ENCODE measurements at places on chromosomes 12 and 14.
A peak's percentile ranks its signal among the peaks of the same experiment; 100 is the strongest.

DNA sequence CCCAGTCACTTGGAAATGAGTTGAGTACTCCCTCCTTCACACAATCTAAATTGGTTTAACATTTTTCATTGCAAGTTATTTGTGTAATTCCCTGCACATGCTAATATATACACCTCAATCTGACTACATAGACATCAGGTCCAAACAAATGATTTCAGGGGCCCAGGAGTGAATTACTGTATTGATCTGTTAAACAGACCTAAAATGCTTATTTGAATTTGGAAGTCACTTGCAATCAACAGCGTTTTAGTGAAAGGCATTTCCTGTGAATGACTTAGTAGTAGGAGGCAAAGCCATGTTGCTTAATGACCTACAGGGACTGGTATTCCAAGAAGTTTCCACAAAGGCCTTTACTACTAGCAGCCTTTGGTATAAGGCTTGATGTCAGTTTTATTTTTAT is 22.6 kb upstream of the SLC15A5 start:
- no peak for DNase-seq

GRCh38 chr14:92754966-92755365 is 6.5 kb upstream of the LGMN start:
- DNase-seq, result no peak

- DNase-seq, result no peak
Measured at GRCh38 chr12:48991247-48992050, 7.7 kb downstream of the DDN start.

DNA sequence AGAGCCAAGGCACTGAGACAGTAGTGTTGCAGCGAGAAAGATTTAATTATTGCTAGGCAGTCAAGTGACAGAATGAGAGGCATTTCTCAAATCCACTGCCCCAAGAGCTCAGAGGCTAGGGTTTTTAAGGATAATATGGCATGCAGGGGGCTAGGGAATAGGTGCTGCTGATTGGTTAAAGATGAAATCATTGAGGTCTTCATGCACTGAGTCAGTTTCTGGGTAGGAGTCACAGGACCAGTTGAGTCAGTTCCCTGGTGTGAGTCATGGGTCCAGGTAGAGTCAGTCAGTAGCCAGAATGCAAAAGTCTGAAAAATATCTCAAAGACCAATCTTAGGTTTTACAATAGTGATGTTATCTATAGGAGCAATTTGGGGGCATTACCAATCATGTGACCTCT is 323.8 kb downstream of the RGS6 start:
- DNase-seq, result no peak

DNA sequence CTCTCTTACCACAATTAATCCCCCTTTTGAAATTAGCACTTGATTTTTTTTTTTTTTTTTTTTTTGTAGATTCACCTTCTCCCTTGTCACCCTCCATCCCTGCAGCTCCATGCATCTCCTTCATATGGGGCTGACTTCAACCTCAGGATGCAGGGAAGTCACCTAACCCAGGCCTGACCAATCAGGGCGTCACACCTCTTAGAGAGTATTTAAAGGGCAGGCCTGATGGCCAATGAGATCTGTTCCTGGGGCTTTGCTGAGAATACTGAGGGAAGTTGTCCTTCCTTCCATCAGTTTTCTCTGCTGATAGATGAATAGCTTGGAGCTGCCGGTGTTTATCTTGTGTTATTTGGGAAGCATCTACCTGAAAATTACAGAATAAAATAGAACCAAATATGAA is 1104.7 kb upstream of the TMEM132C start:
- no peak for DNase-seq

DNA sequence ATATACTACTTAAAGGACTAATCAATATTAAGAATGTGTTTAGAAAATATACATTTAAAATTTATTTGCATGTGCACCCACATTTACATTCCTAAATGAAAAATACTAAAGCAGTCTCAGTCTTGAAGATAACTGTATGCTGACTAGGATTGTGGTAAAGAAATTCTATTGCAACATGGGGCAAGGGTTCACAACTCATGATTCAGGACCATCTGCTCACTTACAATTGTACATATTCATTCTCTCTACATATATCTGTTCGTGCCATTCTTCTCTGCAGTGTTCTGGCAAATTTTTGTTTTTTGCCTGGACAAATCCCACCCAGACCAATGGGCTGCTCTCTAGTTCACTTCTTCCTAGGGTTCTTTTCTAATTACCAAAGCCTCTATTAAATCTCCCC is 417.2 kb upstream of the NOVA1 start:
- DNase-seq, result no peak

GRCh38 chr14:55102141-55102621 is 26.9 kb upstream of the LGALS3 start:
- peak; percentile 83 for DNase-seq

GRCh38 chr14:102277874-102278630 is 26.9 kb downstream of the MOK start:
- no peak for DNase-seq

GRCh38 chr12:52870361-52871290 is 21.8 kb upstream of the KRT78 start:
- no peak for DNase-seq

DNA sequence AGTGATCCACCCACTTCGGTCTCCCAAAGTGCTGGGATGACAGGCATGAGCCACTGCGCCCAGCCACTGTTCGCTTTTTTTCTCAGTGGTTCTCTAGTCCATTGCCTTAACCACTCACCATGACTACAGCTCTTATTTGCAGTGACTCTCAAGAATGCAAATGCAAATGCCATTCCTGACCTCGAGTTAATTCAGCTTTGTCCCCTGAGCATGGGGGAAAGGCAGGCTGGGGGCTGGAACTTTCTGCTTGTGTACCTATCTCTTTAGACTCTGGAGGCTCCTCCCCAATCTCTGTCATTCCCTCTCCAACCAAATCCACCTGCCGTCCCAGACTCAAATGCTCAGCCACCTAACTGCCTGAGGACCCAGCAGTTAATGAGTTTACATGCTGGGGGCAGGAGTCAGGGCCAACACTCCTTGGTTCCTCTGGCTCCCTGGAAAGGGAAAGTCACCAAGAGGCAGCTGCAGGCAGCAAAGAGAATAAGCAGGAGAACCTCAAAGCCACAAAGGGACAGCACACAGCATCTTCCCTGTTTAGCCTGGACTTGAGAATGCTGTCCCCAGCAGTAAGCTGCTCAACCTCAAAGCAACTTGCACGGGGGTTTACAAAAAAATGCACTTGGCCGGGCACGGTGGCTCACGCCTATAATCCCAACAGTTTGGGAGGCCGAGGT is 5.3 kb upstream of the HNF1A start:
- DNase-seq, result no peak

DNA sequence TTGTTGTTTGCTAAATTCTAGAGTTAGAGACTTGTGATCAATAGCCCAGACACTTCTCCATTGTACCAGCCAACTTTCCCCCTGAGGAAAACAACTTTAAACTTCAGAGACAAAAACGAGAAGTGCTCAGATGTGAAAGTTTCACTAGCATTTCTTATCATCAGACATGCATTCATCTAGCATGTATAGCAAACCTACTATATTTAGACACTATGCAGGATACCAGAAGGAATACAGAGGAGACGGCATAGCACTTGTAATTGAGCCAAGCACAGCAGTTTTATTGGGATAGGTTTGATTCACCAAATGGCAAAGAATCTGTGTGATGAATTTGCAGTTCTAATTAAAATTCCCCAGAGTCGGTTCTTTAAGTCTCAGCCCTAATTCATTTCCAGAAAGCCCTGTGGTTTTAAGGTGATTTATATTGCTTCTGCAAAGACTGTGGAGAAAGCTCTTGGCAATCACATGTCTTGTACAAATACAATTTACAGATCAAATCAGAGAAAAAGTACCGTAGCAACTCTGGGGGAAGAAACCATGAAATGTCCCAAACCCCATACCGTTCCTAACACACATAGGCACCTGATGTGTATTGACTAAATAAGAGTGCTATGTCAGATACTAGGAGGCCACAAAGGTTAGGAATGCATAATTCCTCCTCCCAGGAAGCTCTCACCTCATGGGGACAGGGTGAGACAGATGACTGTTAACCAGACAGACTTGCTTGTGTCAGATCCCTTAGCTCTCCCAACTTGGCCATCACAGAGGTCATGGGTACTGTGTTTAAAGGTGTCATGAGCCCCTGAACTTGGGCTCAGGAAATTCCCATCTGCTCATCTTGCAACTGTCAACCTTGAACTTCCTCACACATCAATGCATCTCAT is 69.6 kb upstream of the KRAS start:
- DNase-seq, result no peak

- peak; percentile 5 for DNase-seq
Measured at GRCh38 chr12:98002887-98003493, 512.4 kb upstream of the TMPO start.

DNA sequence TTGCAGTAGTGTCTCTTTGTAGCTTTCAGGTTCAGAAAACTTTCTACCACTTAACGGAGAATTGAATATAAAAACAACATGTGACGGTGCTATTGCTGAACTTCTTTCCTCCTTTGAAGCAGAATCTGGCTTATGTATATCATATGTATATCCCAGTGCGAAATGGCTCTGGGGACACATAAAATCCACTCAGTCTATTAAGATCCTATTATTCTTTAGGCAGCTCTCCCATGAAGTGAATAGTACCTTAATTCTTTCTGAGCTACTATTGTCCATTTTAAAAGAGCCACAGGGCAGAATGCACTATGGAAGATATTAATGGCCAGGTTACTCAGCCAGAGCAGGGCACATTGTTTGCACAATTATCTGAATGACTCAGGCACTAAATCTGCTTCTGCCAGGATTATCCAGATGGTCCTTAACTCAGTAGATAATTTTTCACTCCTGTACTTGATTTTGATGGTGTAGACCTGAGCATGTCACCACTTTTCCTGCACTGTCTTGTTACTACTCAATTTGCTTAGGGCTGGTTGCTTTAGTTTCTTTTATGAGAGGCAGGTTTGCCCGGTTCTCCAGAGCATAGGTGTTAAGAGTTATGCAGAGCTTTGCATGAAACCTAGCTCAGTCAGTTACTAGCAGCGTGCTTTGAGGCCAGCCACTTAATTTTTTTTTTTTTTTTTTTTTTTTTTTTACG is 5.5 kb downstream of the CNTN1 start:
- peak; percentile 80 for DNase-seq

GRCh38 chr12:83388551-83388950 is 701.8 kb downstream of the TMTC2 start:
- no peak for DNase-seq

DNA sequence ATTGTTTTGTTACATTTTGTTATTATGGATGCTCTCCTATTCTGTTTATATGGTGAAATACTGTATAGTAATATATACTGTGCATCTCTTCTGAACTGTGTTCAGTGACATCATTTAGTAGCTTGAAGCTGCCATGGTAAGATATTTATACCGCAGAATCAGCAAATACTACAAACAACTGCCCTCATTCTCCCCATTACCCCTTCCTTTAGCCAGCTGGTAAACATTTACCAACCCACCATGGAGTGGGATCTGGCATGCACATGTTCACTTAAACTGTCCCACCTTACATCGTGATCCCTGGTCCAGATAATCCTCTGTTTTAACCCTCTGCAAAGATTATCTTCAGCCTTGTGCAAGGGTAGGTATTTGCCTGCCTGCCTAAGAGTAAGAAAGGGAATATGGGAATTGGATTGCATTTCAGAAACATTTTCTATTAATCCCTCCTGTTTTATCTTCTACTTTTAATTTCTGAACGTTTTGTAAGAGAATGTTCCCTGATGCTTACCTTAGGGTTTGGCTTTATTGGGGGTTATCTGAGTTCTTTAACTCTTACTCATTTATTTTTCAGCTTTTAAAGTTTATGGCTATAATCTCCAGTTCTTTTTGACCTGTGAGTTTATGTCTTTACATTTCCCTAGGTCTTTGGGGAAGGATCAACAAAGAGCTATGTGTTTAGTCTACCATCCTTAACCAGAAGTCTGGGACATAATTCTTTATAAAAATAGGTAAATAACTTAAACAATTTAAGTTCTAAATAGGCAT is 46.5 kb downstream of the FBXO34 start:
- no peak for DNase-seq

- DNase-seq, result peak; percentile 92
Measured at GRCh38 chr12:132908145-132909029, 21.0 kb upstream of the CHFR start.

DNA sequence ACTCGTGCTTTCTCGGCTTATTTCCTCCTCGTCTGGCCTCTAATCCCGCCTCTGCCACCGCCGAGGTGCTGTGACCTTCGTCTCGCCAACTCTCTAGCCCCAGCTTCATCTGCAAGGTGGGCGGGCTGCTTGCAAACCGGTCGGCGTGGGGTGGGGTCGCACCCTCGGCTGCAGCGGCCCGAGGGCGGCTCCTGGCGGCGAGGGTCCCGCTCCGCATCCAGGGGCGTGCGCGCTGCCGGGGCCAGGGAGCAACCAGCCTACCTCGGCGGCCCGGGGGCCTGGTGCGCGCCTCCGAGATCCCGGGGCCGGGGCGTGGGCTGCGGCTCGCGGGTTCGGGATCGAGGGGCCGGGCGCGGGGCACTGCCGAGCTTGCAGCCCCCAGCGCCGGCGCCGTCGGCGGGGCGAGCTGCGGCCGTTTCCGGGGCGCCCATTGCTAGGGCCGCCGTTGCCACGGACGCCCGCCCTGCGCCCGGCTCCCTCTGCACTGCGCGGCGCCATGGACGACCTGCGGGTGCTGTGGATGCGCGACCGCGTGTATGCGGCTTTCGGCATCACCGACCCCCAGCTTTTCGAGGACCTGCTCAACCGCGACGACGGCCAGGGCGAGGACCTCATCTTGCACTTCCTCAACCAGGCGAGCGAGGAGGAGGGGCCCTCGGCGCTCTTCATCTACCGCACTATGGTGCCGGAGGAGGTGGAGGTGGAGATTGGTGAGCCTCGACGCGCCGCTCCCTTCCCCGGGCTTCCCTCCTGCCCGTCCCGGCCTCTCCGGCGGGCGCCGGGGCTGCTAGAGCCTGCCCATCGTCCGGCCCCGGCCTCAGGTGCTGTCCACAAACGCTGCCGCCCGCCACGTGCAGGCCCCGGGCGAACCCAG is at the start of gene DNAH10:
Gene DNAH10 (plus strand): TSS at position 461 of the 874 bp plus-strand sequence. CDS start 36 bp downstream, at position 497.
- no peak for DNase-seq

- no peak for DNase-seq
Measured at GRCh38 chr12:15853877-15854276, 28.3 kb upstream of the STRAP start.

- no peak for DNase-seq
Measured at GRCh38 chr14:68394764-68395143, 398.1 kb downstream of the ZFP36L1 start.

DNA sequence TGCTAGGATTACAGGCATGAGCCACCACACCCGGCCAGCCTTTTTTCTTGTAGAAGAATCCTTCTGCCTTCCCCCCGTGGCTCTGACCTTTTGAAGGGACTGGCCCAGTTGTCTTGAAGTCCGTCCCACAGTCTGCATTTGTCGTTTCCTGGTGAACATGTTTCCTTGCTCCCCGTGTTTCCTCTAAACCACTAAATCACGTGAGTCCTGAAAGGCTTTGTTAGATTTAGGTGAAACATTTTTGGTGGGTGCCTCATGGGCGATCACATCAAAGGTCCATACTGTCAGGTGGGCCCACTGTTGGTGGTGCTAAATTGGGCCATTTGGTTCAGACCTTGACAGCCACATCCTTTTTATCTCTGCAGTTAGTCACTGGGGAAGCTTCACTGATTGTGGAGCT is 26.3 kb downstream of the MLXIP start:
- no peak for DNase-seq

DNA sequence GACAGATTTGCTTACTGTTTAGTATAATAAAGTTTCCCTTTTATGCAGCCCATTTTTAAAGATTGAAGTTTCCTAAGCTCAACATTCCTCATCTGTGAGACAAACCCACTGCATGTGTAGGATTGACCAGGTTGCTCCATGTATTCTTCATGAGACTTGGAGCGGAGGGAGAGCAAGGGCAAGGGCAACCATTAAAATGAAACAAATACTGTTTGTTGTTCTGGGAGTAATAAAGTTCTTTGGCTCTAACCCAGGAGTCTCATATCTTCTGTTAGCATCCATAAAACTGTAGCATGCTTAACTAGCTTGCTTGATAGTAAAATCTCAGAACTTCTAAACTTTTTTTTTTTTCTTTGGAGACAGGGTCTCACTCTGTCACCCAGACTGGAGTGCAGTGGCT is 74.2 kb downstream of the NTS start:
- DNase-seq, result no peak
